ENCODE measurements at places on chromosomes 5 and 9. TPM values are rescaled to one million over a fixed set of nuclear protein-coding genes. Genes with fewer than 3 reads are reported as not detected.
A peak's percentile ranks its signal among the peaks of the same experiment; 100 is the strongest.

DNA sequence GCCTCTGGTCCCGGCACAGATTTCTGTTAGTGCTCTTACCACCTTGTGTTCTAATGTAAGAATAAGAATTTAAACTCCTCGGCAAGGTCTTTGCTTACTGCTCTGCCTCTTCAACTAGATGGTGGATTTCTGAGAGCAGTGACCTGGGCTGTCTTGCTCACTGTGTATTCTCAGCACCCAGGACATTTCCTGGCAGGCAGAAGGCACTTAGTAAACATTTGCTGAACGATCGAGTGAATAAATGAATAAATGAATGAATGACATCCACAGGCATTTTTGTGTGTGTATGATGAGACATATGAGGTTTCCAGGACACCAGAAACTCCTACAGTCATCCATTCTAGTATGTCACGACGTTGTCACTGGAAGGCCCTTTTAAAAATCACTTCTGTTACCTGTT is 143.2 kb downstream of the BOD1 start:
- H3K4me1 ChIP-seq = peaks cover 5% of the 10 kb centered on the region
- DNase-seq = no peak
- no peaks in the 10 kb centered on the region for H3K27me3 ChIP-seq
- H3K36me3 ChIP-seq = no peaks in the 10 kb centered on the region
- H3K27ac ChIP-seq = peak overlapping the region; percentile 78

DNA sequence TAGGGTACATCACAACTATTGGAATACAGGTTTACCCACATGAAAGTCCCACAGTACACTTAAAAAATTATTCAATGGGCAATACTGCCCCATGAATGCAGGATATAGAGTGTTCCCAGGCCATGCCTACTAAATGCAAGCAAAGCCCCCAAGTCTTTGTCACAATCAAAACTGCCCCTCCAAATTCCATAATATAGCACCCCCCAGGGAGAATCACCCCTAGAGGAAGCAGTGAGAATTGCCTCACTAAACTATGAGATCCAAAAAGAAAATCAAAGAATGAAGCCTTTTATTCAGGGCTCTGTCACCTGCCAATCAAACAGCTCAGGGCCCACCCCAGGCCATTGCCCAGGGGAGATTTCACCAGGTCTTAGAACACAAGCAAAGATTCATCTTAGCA is 90.8 kb downstream of the ATPSCKMT start:
- no peak overlapping the region for H3K4me3 ChIP-seq
- DNase-seq = no peak
- H3K27me3 ChIP-seq = no peaks in the 10 kb centered on the region
- H3K36me3 ChIP-seq = no peaks in the 10 kb centered on the region
- no peaks in the 10 kb centered on the region for H3K4me1 ChIP-seq

- no peaks in the 10 kb centered on the region for H3K36me3 ChIP-seq
- H3K27me3 ChIP-seq = no peaks in the 10 kb centered on the region
- no peak overlapping the region for H3K4me3 ChIP-seq
- H3K4me1 ChIP-seq = no peaks in the 10 kb centered on the region
Observed at GRCh38 chr5:57529864-57530263, 47.3 kb upstream of the ACTBL2 start.

DNA sequence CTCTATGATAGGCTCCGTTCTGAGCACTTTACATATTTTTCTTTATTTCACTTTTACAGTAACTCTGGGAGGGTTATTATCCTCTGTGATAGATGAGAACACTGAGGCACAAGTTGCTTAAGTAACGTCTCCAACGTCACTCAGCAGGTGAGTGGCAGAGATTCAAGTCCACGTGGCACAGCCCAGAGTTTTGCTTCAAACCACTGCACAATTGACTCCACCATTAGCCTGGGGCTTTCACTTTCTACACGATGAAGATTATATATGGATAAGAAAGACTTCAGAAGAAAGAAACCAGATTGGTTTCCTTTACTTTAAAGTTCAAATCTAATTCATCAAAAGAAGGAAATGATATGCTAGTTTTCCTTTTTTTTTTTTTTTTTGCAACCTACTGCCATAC is 245.9 kb downstream of the SYK start:
- no peak for DNase-seq
- H3K36me3 ChIP-seq = no peaks in the 10 kb centered on the region
- H3K27ac ChIP-seq = no peak overlapping the region

GRCh38 chr5:50969151-50970031 is 303.0 kb downstream of the PARP8 start:
- peak overlapping the region; percentile 44 for H3K4me3 ChIP-seq
- peaks cover 95% of the 10 kb centered on the region for H3K27me3 ChIP-seq
- DNase-seq = no peak
- H3K4me1 ChIP-seq = peaks cover 35% of the 10 kb centered on the region

GRCh38 chr5:169548315-169548714 is 35.3 kb upstream of the SPDL1 start:
- no peaks in the 10 kb centered on the region for H3K36me3 ChIP-seq
- no peak for DNase-seq

DNA sequence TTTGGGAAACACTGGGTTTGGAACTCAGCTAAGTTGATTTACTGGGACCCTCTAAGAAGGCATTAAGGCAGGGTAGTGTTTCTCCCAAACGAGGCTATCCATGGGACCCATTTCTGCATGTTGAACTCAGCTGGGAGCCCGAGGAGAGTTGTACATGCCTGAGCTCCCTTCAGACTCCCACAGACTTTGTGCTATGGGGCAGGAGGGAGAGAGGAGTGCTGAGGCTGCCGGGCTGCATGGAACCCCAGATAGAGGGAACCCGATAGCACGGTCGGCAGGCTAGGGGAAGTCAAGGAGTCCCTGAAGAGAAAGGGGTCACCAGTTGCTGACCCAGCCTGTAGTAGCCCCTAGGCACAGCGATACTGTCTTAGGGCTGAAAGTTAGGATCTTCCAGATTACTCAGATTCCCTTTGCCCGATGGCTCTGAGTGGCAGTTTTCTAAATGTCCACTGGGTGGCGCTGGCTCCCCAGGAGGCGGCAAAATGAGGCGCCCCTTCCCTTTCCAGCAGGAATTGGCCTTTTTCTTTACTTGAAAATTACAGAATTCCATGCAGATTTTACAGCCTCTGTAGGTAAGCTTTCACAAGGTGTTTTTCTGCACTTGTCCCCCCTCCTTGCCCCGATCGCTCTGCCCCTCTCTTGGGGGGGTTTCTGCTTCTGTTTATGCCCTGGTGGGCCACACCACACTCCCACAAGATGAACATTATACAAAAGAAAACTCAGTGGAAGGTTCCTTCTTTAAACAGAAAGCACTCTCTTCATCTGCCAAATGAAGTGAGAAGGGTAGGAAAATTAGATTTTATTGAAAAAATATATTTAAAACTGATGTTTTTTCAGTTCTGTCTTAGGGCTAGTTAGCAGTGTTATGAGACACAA is 17.8 kb downstream of the NANS start:
- H3K27ac ChIP-seq = no peak overlapping the region
- H3K27me3 ChIP-seq = no peaks in the 10 kb centered on the region
- H3K36me3 ChIP-seq = peaks cover 15% of the 10 kb centered on the region
- no peak overlapping the region for H3K4me3 ChIP-seq

DNA sequence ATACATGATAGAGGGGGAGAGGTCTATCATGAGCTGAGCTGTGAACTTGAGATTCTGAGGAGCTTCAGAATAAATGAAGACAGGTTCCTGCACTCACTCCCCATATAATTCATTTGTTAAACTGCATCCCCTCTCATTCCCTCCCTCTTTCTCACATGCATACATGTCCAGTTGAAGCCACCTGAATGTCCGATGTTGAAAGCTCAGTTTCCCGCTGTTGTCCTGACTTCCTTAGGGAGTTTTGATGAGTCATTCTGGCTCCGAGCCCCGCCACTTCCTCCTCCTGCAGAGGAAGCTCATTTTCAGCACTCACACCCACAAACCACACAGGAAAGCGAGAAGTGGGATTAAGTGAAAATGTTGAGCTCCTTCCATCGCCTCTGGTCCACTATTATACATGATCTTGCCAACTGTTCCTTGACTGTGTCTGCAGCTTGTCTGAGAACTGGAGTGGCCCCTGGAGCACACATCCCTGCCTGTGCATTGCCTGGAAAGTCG is 121.2 kb downstream of the CEMIP2 start:
- no peaks in the 10 kb centered on the region for H3K36me3 ChIP-seq
- no peak overlapping the region for H3K4me3 ChIP-seq
- H3K27me3 ChIP-seq = no peaks in the 10 kb centered on the region
- H3K4me1 ChIP-seq = peaks cover 9% of the 10 kb centered on the region
- DNase-seq = peak; percentile 83
- H3K27ac ChIP-seq = peak overlapping the region; percentile 36

DNA sequence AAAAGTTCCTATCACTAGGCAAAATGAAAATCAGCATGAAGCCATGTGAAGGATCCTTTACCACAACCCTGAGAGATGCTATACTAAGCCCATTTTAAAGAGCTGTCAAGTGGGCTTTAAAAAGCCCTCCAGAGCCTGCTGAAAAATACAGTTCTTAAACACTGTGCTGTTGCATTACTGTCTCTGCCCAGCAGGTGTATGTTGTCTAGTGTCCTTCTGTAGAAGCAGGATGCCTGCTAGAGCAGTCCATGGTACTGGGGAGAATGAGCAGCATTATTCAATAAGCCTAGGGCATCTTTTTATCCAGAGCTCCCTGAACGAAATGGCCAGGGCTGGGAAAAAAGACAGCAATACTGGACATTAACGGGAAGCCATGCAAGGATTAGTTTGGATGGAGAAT is 126.2 kb upstream of the PLCXD3 start:
- H3K27ac ChIP-seq = no peak overlapping the region
- no peaks in the 10 kb centered on the region for H3K36me3 ChIP-seq
- no peak overlapping the region for H3K4me3 ChIP-seq
- H3K27me3 ChIP-seq = no peaks in the 10 kb centered on the region

DNA sequence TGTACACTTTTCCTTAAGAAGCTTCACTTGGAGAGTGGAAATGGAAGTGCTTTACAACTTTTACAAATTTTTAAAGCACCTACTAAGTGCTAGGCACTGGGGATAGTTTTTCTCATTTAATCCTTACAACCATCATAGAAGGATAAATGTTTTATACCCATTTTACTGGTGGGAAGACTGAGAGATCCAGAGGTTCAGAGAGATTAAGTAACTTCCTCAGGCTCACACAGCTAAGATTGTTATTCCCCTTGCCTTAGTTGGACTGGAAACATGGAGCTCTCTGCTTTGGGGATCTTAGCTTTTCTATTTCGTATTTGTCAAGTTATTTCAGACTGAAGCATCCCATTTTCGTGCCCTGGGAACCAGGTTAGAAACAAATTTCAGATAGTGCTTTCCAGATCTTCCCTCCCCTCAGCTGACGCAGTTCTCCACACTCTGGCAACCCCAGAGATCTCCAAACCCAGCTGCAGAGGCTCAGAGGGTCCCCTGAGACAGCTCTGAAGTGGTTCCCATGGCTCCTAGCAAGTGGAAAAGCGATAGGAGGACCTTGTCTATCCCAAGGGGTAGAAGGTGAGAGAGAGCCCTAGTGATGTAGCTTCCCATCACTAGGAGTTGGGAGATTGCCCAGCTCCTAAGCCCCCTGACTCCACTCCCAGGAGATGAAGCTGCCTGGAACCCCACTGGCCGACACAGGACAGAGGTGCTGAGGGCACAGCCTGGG is 16.2 kb upstream of the GABBR2 start:
- no peaks in the 10 kb centered on the region for H3K4me1 ChIP-seq
- H3K4me3 ChIP-seq = no peak overlapping the region
- H3K27ac ChIP-seq = no peak overlapping the region
- DNase-seq = no peak
- no peaks in the 10 kb centered on the region for H3K36me3 ChIP-seq

SPTAN1 gene
- total RNA-seq = 452 TPM

CER1 gene
- total RNA-seq = not detected

CAMK2A gene
- total RNA-seq = 13.2 TPM

SEMA5A gene
- 48.4 TPM for total RNA-seq

ZNF883 gene
- 6.6 TPM for total RNA-seq

PDCD1LG2 gene
- total RNA-seq = 0.93 TPM

CARTPT gene
- total RNA-seq = not detected

HAVCR1 gene
- not detected for total RNA-seq
